ENCODE measurements at places on chromosomes 3 and 15. TPM values are rescaled to one million over a fixed set of nuclear protein-coding genes. Genes with fewer than 3 reads are reported as not detected.

DNA sequence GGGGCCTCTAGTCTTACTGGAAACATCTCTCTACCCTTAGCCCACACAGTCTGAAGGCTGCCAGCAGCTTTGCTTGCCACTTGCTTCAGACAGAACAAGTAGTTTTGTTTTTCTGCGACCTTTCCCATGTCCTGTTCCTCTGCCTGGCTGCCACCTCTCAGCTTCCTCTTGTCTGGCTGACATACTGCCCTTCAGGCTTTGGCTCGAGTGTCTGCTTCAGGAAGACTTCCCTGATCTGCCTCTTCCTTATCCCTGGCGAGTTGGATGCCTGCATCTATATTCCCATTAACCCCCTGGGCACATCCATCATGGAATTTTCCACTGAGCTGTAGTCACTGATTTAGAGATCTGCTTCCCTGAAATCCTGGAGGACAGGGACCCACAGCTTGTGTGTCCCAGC, 25.1 kb upstream of the CPNE9 start:
- DNase-seq = no peak

The SERINC4 gene
- not detected for total RNA-seq

DNA sequence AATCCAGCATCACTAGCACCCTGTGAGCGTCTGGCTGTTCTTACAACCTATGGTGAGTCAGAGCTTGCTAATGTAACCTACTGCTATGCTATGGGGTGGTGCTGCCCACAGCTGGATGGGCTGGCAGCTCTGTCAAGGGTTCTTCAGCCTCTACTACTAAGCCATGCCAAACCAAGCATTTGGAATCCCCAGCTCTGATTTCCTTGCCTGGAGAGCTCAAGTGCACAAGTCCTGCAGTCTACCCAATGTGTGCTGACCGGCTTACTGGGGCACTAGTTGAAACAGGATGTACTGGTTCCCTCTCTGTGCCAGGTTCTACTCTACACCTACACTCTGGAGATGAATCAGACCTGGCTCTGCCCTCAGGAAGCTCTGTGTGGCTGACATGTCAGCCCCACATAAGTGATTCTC, 4.2 kb downstream of the TEX264 start:
- no peak for DNase-seq

The EMC7 gene
- 42.5 TPM for total RNA-seq

DNA sequence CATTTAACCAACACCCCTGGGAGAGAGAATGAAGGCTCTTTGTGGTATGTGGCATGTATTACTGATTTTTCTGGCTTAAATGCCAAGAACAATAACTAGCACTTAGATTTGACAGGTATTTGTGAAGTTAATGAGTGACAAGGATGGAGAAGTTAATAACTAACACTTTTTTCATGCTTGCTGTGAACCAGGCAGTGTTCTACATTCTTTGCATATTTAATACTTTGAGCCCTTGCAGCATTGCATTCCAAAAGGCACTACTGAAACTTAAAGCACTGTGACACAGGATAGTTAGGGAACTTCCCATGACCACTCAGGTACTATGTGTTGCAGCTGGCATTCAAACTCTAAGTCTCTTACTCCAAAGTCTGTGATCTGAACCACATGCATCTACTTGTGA, 650.6 kb downstream of the ZPLD1 start:
- DNase-seq = no peak

The SPATA12 gene
- total RNA-seq = not detected

DNA sequence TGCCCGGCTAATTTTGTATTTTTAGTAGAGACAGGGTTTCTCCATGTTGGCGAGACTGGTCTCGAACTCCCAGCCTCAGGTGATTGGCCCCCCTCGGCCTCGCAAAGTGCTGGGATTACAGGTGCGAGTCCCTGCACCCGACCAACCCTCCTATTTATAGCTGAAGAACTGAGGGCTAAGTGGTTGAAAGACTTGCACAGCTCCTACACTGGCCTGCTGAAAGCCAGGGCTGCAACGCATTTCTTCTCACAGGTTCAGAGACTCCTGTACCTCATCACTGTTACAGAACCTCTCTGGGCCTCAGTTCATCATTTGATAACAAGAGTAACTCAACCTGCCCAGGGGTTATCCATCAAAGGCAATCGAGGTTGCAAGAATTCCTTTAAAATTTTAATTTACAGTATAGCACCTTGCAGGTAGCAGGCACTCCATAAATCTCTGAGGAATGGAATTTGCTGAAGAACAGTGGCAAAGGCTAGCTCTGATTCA, 626.5 kb upstream of the TBL1XR1 start:
- DNase-seq = no peak

The MITF gene
- total RNA-seq = 16.5 TPM

The ACAN gene
- total RNA-seq = not detected

The CCR8 gene
- total RNA-seq = not detected

DNA sequence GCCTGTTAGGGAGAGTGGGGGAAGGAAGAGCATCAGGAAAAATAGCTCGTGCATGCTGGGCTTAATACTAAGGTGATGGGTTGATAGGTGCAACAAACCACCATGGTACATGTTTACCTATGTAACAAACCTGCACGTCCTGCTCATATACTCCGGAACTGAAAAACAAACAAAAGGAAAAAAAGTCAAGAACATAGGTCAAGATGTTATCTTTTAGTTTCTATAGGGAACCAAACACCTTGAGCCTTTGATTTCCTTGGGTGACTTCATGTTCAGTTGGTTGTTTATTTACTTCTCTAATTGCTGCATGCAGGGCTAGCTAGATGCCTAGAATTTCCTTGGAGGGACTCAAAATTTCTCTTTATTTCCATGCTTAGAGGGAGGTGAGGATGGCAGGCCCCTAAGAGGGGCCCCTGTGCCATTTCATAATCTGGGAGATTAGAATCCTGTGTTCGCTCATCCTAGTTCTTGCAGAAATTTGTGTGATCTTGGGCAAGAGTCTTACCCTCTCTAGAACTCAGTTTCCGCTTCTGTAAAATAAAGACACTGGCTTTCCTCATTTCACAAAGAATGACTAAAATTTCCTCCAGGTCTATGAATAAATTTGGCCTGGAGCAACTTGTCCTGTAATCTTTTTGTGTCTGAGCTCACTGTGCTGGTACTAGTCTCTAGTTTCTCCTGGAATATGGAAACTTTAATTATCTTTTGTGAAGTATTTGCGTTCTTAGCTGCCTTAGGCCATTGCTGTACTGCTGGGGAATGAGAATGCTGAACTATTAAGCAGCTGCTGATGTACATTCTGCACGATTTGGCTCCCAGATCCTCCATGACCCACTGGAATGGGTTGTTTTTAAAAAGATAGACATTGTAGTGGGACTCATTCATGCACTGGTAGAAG, 457.5 kb downstream of the EDEM1 start:
- DNase-seq = no peak

GRCh38 chr15:27662892-27663291, 436.2 kb downstream of the OCA2 start:
- no peak for DNase-seq

GRCh38 chr3:134350861-134351311, 23.4 kb downstream of the AMOTL2 start:
- no peak for DNase-seq

DNA sequence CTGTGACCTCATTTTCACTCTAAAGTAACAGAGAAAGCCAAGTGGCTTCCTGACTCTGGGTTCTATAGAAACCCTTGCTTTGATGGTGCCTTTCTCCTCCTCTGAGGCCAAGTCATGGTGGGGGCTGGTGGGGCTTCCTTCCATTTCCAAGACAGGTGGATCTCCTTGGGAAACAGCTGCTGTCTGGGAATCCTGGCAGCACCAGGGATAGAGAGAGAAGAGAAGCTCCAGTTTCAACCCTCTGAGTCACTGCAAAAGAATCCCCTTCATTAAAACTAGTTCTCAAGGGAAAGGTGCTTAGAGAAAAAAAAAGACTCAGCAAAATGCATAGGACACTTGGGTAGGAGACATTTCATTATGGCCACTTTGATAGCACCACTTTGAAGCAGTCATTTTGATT, 614.4 kb downstream of the FHIT start:
- no peak for DNase-seq

The DUOXA1 gene
- not detected for total RNA-seq

- no peak for DNase-seq
These were observed 288.0 kb upstream of the TLE3 start for GRCh38 chr15:70385711-70386110.

The ARPC4 gene
- total RNA-seq = 185 TPM

DNA sequence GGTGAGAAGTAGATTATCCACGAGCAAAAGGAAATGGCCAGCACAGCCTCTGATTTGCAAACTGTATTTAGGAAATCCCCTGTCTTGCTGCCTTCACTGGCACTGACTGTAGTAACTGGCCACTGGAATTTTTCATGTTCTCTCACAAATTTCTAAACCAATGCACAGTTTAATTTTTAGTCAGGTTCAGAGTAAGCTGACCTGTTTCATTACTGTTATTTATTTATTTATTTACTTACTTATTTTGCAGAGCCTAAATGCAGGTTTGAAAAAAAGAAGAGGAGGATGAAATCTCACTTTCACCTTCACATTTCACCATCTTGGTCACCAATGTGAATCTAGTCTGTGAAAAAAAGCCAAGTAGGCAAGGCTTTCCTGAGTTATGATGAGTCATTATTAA, 291.0 kb downstream of the PLOD2 start:
- no peak for DNase-seq

- DNase-seq = no peak
These were observed 985 bp downstream of the VPS13C start for GRCh38 chr15:62059108-62059815.

- DNase-seq = no peak
These were observed 40.5 kb upstream of the CDV3 start for GRCh38 chr3:133532951-133533350.

GRCh38 chr3:193640165-193640715, 47.2 kb downstream of the OPA1 start:
- no peak for DNase-seq

- no peak for DNase-seq
These were observed 44.2 kb downstream of the ACAD9 start for GRCh38 chr3:128923576-128923975.

DNA sequence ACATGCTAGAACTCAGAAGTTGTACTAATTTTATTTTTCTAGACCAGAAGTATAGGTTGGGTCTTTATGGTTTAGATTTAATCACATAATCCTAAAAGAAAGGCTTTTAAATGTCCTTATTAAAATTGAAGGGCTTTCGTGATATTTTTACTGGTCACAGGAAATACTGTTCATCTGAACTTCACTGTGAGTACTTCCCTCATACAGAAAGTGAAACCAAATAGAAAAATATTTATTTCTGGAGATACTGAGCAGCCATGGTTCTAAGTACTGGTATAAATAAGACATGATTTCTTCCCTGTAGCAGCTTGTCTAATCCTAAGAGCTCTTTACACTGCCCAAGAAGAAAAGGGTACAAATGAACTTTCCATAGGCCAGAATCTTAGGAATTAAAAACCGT, 2.0 kb downstream of the SNRK start:
- peak; percentile 23 for DNase-seq

DNA sequence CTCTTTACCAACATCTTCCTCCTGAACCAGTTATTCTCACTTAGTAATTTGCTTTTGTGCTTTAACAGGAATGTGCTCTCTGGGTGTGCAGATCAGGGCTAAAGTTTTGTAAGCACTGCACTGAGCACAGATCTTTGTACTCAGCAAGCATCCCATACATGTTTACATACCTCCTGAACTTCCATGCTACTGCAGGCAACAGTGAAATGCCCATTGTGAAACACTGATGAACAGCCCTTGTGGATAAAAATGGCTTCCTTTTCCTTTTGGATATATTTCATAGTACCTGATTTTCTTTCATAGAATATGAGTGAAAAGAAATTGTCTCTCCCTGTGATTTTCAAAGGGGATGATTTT, 855.9 kb downstream of the MCTP2 start:
- DNase-seq = no peak

Data from SJSA1 (cell line).